ENCODE measurements at places on chromosomes 12 and 14.

- DNase-seq, result no peak
Measured at GRCh38 chr14:21106176-21106497, 5.3 kb downstream of the TMEM253 start.

GRCh38 chr12:111589601-111590000 is 9.5 kb downstream of the ATXN2 start:
- DNase-seq, result no peak

- DNase-seq, result no peak
Measured at GRCh38 chr12:74339211-74339610, 198.4 kb upstream of the ATXN7L3B start.

- no peak for DNase-seq
Measured at GRCh38 chr12:77488041-77488620, 342.6 kb upstream of the NAV3 start.

- no peak for DNase-seq
Measured at GRCh38 chr14:51776102-51776894, 84.1 kb upstream of the GNG2 start.

All from effector CD8-positive, alpha-beta T cell (primary cell).